ENCODE measurements at places on chromosomes 12 and 14.

- no peak for DNase-seq
These were observed 484.1 kb downstream of the RMST start for GRCh38 chr12:97946701-97947100.

- no peak for DNase-seq
These were observed 8.6 kb upstream of the ALDH2 start for GRCh38 chr12:111758120-111758561.

- no peak for DNase-seq
These were observed 81.2 kb downstream of the CFAP54 start for GRCh38 chr12:96570579-96570978.

DNA sequence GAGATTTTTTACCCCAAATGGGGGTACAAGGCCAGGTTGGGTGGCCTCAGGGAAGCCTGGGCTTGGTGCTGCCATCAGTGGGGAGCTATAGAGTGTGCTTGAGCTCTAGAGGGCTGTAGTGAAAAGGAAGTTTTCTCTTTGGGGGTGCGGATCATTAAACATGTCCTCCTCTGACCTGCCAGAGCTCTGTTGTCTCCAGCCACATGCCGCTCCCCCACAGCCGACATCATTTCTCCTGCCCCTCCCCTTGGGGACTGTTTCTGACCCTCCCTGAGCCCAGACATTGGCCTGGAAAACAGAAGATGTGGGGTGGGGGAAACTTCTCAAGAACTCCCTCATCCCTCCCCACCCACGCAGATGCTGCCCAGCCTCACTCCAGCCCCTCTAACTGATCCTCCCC, 25.3 kb downstream of the DTX1 start:
- no peak for DNase-seq

DNA sequence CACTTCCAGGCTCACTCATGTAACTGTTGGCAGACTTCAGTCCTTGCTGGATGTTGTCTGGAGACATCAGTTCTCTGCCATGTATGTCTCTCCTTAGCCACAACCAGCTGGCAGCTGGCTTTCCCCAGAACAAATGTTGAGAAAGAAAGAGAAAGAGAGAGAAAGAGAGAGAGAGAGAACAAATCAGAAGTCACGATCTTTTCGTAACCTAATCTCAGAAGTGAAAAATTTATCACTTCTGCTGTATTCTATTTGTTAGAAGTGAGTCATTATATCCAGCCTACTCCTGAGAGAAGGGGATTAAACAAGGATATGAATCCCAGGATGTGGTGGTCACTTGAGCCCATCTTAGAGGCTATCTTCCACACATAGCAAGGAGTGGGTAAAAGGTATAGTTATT, 101.2 kb downstream of the BTG1 start:
- no peak for DNase-seq
